ENCODE measurements at places on chromosomes 1 and 21. TPM values are rescaled to one million over a fixed set of nuclear protein-coding genes. Genes with fewer than 3 reads are reported as not detected.

Gene PTGFR
- 2.0 TPM for total RNA-seq

Gene OR2L5
- total RNA-seq, result not detected

DNA sequence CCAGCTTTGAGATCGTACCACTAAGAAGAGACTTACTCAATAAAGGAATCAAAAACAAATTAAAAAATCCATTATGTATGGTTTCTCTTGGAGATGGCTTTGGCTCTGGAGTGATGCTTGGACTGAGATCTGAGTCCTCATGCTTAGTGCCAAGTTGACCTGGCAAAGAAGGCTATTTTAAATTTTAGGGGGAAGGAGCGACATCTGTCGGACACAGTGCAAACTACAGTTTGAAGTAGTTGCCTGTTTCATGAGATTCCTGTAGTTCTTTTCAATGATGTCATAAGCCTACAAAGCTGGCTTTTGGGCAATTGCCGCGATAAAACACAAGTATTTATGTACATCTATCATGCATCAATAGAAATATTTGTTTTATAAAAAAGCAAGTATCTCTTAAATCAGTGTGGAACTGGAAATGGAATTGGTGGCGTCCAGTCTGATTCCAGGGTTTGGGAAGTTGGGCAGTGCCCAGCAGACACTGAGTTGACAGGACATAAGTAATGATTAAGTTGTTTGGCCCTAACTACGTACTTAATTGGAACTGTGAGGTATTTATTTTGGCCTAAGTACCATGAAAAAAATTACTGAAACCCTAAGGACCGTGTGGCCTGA is 50.0 kb downstream of the TBCE start:
- H3K4me1 ChIP-seq, result peaks cover 7% of the 10 kb centered on the region
- H3K27ac ChIP-seq, result no peak overlapping the region
- DNase-seq, result no peak
- H3K27me3 ChIP-seq, result no peaks in the 10 kb centered on the region
- no peak overlapping the region for H3K4me3 ChIP-seq
- H3K36me3 ChIP-seq, result peaks cover 2% of the 10 kb centered on the region

DNA sequence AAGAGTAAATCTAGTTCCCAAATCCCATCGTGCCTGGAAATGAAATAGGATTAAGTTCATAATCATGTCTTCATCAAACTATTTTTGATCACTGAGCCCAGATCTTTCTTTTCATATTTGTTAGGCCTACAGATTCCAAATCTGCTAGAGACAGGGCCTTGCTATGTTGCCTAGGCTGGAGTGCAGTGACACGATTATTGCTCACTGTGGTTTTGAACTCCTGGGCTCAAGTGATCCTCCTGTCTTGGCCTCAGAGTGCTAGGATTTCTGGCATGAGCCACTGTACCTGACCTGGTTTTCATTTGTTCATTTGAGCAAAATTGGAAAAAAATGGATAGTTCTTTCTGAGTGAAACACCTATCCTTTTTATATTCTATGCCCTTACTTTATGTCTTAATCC is 28.0 kb upstream of the DIPK1A start:
- no peak overlapping the region for H3K4me3 ChIP-seq
- H3K36me3 ChIP-seq, result no peaks in the 10 kb centered on the region
- peaks cover 5% of the 10 kb centered on the region for H3K27me3 ChIP-seq
- no peak overlapping the region for H3K27ac ChIP-seq
- no peak for DNase-seq

GRCh38 chr1:11886986-11887665 is 28.4 kb upstream of the NPPB start:
- H3K27ac ChIP-seq, result no peak overlapping the region
- H3K36me3 ChIP-seq, result no peaks in the 10 kb centered on the region
- DNase-seq, result no peak

DNA sequence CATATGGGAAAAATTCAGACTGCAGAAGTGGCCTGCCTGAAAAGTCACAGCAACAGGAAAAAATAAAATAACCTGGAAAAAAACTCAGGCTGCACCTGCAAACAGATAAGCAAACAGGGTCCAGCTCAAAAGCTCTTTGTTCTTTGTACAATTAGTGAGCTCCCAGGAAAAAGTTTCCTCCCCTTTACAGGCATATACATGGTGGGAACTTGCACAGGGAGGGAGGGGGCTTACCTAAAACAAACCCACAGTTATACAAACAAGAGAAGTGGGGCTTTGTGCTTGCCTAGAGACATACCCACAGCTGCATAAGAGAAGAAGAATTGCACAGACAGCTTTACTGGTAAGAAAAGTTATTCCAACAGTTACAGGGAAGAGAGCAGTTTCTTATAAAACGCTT is 31.7 kb upstream of the COG2 start:
- H3K27me3 ChIP-seq, result peaks cover 30% of the 10 kb centered on the region
- H3K4me3 ChIP-seq, result no peak overlapping the region
- no peaks in the 10 kb centered on the region for H3K4me1 ChIP-seq
- H3K27ac ChIP-seq, result no peak overlapping the region

GRCh38 chr1:85577419-85578320 is 2.9 kb upstream of the CCN1 start:
- H3K4me1 ChIP-seq, result peaks cover 59% of the 10 kb centered on the region
- peak overlapping the region; percentile 98 for H3K27ac ChIP-seq
- no peaks in the 10 kb centered on the region for H3K27me3 ChIP-seq
- DNase-seq, result no peak
- H3K4me3 ChIP-seq, result peak overlapping the region; percentile 93
